ENCODE measurements at places on chromosomes 5 and 9.

DNA sequence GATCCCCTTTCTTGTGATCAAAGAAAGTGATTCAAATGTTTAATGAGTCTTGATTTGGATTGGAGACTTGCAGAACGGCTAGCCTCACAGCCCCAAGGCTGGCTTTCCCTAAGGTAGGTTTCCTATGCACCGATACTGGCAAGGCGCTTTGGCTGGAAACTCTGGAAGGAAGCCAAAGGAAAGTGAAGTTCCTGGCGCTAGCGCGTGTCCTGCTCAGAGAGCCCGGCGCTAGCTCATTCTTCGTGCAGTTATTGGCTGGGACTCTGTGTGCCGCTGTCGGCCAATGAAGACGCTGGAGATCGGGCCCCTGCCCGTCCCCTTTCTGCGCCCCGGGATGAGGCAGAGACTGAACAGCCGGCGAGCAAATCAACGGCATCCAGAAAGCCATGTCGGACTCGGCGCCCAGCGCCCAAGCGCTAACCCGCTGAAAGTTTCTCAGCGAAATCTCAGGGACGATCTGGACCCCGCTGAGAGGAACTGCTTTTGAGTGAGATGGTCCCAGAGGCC, at the start of gene PCDHGC3:
Gene PCDHGC3 (plus strand): TSS at position 342 of the 507 bp plus-strand sequence. CDS start 151 bp downstream, at position 493.
- peak; percentile 96 for DNase-seq

GRCh38 chr5:142998316-142999020, 228.3 kb downstream of the ARHGAP26 start:
- no peak for DNase-seq

DNA sequence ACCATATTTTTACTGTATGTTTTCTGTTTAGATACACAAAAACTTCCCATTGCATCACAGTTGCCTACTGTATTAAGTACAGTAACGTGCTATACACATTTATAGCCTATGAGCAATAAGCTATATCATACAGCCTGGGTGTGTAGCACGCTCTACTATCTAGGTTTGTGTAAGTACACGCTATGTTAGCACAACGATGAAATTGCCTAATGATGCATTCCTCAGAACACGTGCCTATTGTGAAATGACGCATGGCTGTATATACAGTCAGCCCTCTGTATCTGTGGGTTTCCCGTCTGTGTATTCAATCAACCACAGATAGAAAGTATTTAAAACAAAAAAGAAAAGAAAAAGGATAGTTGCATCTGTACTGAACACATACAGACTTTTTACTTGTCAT, 64.2 kb downstream of the SGCD start:
- DNase-seq, result no peak

DNA sequence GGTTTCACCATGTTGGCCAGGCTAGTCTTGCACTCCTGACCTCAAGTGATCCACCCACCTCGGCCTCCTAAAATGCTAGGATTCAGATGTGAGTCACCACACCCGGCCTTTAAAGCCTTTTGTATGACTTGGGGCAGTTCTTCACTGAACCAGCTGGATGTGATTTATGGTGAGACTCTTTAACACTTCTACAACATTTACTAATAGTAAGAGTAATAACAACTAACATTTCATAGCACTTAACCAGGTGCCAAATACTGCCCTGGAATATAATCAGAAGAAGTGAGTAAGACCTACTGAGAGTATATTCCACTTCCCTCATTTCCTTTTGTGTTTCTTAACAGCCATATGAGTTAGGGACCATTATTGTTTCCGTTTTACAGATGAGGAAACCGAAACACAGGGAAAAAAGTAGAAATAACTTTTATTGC, 10.0 kb downstream of the ZSWIM6 start:
- DNase-seq, result no peak

DNA sequence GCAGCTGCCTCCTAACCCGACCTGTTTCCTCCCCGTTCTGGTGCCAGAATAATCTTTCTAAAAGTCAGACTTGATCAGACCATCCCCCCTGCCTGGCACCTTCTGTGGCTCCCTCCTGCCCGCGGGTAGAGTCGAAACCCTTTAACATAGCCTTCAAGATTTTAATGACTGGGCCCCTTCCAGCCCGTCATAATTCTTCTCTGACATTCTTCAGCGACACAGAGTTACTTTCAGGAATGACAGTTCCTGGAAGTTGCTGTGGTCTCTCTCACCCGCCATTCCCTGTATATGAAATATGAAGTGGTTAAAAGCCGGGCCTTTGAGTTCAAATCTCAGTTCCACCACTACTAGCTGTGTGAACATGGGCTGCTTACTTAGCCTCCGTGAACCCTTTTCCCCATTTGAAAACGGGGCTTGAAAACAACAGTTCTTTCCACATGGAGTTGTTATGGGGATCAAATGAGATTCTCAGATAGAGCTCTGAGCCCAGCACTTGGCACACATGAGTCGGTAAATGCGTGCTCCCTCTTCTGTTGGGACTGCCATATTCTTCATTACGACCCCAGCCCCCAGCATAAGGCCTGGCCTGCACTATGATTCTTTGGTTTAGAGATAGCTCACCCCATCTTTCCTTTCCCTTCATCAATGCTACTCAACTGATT, 737 bp downstream of the NANS start:
- DNase-seq, result no peak

- no peak for DNase-seq
Observed at GRCh38 chr5:96064877-96065276, 103.2 kb upstream of the ELL2 start.

DNA sequence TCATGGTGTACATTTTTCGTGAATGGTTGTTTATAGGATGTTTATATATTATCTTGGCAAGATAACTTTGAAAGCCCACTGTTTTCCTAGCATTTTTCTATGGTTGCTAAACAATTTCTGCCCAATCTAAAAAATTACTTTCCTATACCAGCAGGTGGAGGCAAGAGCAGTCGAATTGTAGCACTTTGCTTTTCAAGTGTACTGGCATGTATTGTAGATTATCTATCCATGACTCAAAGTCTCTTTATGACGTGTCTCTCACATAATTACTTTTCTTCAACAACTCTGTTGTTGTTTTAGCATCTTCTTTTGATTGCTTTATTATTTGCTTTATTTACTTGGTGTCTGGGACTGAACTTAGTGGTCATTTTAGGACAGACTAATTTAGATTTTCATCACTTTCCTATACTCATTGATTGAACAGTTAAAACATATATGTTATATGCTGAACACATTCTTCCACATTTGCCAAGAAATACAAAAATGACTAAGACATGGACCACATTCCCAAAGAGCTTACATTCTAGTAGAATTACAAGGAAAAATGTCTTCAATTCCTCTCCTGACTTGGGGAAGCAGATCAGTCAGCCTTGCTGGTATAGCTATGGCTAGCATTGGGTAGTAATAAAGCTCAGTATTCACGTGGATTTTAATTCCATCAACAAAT, 20.7 kb downstream of the NLN start:
- no peak for DNase-seq

DNA sequence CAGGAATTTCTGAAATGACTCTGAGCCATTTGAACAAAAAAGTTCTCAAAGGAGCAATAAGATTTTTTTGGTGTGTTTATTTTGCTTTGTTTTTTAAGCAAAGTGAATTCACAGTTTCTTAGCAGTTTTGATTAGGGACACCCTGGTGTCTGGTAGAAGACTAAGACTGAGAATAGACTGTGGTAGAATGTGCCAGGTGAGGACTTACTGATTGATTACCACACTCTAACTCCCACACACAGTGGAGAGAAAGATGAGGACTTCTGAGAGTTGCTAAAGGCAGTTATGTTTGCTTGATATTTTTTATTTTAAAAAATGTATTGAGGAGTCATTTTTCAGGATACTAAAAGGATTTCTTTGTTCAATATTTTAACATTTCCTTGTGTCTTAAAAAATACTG, 175.1 kb downstream of the CD180 start:
- no peak for DNase-seq

GRCh38 chr9:88990041-88990728, 1.1 kb upstream of the S1PR3 start:
- DNase-seq, result no peak

DNA sequence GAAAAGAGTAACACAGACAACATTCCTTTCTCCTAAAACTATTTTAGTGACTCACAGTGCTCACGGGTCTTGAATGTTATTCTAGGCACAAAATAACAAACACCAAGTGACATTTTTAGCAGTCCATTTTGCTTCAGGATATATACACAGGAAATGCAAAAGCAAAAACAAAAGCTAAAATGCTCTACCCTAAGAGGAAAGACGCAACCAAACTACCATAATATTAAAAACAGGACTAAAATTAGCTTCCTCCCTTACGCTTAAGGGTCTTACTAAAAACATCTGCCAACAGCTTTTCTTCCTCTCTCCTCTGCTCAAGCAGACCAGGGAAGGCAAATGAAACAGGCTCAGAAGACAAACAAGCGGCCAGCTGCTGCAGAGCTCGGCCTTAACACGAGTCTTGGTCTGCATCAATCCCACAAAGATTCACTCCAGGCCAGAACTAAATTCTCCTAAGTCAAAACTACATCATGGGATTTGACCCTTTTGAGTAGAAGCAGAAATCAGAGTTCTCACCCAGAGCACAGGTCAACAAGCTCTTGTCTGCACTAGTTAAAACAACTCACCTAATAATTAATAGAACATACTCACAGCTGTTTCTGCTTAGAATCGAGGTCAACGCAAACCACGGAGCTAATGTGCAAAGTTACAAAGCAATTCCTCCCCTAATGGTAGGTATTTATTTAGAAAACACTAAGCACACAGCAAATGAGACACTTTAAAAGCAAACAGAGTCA, 62.3 kb downstream of the RAPGEF1 start:
- no peak for DNase-seq

DNA sequence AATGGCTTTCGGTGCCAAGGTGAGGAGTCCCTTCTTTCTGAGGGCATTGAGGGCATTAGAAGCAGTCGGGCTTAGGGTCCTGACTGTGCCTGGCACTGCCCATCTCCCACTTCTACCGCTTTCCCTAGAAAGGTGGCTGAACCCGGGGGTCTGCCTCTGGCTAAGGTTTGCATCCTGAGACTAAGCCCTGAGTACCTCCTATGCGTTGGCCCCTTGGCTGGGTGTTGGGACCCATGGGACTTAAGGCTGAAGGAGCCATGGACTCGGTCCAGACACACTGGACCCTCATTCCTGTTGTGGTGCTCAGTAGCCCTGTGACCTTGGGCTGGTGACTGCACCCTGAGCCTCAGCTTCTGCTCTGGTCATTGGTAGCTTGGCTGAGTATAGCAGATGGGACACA, 23.9 kb downstream of the DAB2IP start:
- DNase-seq, result peak; percentile 39

DNA sequence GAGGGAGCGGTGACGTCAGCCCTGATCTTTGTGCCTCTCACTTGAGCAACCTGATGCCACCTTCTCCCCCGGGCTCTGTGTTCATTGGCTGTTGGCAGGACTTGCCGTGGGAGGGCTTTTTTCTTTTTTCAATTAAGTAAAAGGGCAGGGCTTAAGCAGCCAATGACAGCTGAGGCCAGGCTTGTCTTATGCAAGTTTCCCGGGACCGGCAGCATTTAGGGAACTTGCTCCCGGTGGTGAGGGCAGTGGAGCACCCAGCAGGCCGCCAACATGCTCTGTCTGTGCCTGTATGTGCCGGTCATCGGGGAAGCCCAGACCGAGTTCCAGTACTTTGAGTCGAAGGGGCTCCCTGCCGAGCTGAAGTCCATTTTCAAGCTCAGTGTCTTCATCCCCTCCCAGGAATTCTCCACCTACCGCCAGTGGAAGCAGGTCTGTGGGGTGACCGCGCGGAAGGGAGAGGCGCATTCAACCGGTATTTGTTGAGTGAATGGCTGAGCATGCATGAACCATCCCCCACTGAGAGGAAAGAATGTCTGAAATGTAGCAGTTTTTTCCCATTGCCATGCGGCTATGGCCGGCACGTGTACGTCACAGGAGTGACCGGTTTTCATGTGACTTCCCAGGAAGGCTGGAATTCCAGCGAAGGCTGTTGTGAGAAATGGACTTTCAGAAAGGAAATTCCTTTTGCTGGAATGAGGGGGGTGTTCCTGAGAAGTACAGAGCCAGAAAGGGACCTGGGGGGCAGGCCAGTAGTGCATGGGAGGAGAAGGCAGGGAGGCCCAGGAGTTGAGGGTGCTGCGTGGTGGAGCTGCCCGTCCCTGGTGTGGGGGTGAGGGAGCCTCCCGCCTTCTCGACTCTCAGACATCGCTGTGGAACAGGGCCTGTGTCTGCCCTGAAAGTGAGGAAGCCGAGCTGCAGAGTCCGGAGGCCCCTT, 29.0 kb downstream of the PTGES2 start:
- peak; percentile 95 for DNase-seq

GRCh38 chr5:68299105-68299504, 83.5 kb downstream of the PIK3R1 start:
- DNase-seq, result no peak

GRCh38 chr5:139682016-139682975, 34.1 kb downstream of the CXXC5 start:
- DNase-seq, result no peak

DNA sequence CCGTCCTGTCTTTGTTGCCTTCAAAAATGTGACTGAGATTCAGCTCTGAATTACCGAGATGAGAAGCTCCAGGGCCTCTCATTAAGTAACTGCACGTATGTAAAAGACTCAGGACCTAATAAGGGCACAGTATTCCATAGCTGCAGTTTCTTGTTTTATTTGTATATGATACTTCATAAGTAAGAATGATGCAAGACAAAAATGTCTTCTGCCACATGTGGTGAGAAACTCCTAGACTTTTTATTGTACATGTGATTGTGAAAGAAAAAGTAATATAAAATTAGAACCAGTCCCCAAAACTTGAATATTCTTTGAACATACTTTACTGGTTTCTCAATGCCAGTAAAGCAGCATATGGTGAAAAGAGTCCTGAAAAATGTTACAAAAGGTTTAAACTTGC, 110.1 kb upstream of the OTULINL start:
- DNase-seq, result no peak

DNA sequence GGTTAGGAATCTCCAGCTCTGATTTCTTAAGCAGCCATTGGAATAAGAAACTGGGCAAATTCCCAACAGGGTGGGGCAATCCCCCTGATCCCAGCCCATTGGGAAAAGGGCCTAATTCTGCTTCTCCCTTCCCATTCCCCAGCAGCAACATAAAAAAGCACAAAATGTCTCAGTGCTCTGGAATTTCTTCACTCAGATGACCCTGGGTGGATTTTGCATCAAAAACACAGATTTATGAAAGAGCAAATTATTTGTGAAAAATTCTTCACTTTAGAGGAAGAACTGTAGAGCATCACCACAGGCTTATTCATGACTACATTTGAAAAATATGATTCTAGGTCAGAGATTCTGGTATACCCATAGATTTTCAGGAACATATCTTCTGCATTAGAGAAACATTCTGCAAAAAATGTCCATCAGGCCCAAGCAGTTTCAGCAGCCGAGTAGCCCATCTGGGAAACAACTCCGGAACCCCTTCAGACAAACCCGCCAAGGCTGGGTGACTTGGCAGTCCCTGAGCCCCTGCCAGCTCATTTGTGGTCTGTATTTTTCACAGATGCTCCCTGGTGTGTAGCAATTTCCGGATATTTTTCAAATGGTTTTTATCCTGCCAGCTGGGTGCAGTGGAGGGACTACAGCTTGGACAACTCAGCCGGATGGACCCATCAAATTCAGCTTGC, 102.1 kb upstream of the RANBP3L start:
- peak; percentile 52 for DNase-seq

Data from psoas muscle (tissue), 8 donors.